ENCODE measurements at places on chromosomes 7 and 10.

DNA sequence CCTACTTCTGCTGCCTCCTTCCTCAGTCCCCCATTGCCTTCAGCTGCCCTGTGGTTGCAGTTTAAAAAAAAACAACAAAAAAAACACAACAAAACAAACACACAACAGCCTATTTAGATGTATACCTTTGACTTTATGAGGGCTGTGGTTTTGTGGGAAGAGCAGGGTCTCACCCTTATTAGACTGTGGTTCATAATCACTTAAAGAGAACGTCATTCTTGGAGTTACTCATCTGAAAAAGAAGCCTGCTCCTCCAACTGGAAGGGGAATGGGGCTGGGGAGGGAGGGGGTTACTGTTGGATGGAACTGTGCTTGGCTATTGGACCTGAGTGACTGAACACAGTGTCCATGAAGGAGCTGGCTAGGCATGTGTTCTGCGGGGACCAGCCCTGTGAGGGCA lies 48.1 kb downstream of the SDK1 start:
- DNase-seq = no peak

GRCh38 chr10:75245354-75246250 lies 9.8 kb upstream of the COMTD1 start:
- DNase-seq = no peak

GRCh38 chr10:108500396-108500795 lies 1335.9 kb upstream of the SORCS1 start:
- no peak for DNase-seq

GRCh38 chr7:25638068-25638467 lies 409.8 kb upstream of the NPVF start:
- no peak for DNase-seq

- DNase-seq = peak; percentile 23
Observed at GRCh38 chr10:101066146-101066895, 4.5 kb downstream of the KAZALD1 start.

GRCh38 chr7:78783179-78783962 lies 670.1 kb downstream of the MAGI2 start:
- DNase-seq = no peak

All from activated CD8-positive, alpha-beta memory T cell treated with anti-CD3 and anti-CD28 coated beads for 1 hour (primary cell).